Neural progenitor cell (in vitro differentiated cells): ENCODE measurements at places on chromosomes 1 and 21. TPM values are rescaled to one million over a fixed set of nuclear protein-coding genes. Genes with fewer than 3 reads are reported as not detected.
A peak's percentile ranks its signal among the peaks of the same experiment; 100 is the strongest.

The CYP2J2 gene
- total RNA-seq = 0.07 and 0.19 TPM in 2 replicates

DNA sequence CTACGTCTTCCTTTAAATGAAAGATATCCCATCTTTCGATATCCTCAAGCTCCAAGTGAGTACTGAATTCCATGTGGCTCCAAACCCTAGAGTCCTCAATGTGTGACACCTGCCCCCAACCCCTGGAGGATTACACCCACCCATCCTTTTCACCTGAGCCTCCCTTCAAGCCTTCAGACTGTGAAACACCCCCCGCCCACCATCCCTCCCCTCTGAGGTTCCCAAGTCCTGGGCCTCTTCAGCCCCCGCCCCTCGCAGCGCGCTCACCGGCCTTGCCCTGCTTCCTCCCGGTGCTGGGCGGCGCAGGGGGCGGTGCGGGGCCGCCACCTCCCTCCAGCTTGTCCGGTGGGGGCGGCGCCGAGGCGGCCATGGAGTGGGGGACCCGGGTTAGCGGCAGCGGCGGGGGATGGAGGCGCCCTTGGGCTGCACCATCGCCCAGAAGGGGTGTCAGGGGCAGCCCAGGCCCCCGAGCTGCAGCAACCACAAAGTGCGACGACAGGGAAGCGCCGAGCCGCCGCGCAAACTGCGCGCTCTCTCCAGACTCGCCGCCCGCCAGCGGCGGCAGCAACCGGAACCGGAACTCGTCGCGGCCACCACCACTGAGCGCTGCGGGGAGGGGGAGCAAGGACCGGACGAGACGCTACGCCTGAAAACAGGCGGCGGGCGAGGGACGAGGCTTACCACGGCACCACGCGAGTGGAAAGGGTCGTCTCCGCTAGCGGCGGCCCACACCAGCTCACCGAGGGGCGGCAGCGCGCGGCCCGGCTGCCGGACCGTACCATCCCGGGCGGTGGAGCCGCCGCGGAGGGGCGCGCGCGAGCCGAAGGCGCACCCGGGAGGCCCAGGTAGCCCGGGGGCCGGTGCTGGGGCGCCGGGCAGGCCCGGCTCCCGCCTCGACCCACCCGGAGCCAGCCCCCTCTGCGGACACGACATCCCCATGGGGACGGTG is at the start of gene PYGO2:
Gene PYGO2 (minus strand): TSS at position 576 of the 949 bp plus-strand sequence. CDS start 206 bp downstream, at position 370.
- peak; percentile 91 for DNase-seq

GRCh38 chr1:177902266-177902665 is 67.6 kb downstream of the SEC16B start:
- peak; percentile 10 for DNase-seq

GRCh38 chr1:85137660-85138059 is 63.2 kb downstream of the SYDE2 start:
- DNase-seq = no peak

DNA sequence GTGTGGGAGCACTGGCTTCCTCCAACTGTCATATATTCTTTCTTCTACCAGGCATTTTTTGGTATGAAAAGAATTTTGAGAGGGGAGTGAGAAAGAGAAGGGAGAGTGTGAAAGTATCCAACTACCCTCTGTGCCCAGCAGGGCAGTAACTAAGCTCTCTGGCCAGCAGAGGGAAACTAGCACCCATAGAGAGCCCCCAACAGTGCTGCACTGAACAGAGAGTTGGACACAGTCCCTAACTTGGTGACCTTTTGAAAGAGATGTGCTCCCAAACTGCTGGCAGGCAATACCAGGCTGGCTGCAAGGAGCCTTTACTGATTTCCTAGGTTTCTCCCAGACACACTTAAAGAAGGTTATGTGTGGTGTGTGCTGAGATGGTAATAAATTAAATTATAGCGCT is 118.8 kb upstream of the PBX1 start:
- peak; percentile 49 for DNase-seq

DNA sequence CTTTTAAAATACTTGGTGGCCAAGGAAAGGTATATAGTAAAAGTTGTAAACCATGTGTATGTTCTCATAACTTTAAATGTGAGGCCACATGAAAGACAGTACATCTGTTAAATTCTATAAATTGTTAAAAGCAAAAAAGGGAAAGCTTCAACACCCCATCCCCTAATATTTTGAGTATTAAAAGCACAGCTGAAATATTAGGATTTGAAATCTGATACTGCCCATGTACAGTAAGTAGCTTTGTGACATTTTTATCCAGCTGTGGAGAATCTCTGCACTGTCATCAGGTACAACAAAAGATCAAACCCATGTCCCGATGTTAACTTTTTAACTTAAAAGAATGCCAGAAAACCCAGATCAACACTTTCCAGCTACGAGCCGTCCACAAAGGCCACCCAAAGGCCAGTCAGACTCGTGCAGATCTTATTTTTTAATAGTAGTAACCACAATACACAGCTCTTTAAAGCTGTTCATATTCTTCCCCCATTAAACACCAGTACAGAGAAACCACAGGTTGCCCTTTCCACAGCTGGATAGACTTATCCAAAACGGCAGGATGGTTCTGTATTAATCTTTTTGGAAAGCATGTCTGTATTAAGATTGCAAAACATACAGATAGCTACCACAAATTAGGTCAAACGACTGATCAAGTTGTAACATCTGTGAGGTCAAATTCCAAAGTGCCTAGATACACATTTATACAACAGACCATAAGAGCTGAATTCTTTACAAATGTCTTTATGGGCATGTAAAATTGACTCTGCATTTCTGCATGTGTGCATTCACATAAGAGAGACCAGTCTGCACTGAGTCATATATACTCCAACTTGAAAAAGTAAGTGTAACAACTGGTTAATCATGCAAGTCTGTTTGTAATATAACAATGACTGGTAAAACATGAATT is 5.2 kb downstream of the IRF2BP2 start:
- no peak for DNase-seq

DNA sequence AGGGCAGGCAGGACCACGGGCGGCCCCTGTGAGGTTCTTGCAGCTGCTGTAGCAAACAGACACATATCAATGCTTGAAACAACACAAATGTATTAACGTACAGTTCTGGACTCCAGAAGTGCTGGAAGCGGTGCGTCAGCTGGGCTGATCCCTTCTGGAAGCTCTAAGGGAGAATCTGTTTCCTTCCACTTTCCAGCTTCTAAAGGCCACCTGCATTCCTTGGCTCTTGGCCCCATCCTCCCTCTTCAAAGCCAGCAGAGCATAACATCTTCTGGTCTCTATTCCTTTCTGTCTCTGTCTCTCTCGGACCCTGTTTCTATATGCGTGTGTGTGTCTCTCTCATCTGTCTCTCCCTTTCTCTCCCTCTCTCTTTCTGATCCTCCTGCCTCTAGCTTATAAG is 102.3 kb downstream of the SPSB1 start:
- no peak for DNase-seq
